ENCODE measurements at places on chromosomes 12 and 14.

DNA sequence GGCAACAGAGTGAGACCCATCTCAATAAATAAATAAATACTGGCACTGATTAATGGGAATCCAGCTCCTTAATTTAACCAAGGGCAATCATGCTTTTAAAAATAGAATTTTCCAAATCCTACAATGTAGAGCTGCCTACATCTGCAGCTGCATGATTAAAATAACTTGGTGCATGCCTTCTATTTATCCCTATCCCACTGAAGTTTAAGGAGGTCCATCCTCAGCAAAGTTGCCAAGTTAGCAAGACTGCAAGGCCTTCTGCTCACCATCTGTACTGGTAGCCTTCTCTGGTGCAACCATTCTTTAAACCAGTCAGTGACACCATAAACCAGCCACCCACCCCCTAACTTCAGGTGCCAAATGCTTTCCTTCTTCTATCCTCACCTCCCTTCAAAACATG lies 226.1 kb downstream of the ITPR2 start:
- no peak for DNase-seq

DNA sequence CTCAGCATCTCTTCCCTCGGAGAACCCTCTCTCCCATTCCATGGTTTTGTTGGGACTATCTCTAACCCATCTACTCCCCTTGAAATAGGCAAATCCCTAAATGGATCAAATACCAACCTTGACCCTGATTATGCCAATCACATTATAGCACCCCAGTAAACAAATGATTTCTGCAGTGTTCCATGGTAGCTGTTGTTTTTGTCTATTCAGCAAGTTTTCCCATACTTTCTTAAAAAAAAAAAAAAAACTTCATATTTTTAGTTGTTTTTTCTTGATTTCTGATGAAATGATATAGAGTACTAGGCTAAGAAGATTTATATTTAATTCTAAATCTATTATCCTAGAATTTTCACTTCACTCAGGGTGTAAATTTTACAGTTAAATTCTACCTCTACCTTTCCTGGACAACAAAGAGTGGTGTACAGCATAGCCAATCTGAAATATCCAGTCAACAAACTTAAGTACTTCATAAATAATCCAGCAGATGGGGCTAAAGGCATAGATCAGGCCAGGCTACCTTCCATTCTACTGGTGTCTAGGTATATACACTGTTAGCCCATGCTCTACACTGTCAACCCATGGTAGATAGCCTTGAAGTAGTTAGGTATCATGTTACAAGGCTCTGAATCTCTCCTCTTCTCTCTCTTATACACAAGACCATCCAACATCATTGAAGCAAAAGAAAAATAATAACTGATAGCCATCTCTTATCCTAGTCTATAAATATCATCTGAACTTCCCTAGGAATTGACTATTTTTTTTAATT lies 82.2 kb downstream of the PLEKHG7 start:
- DNase-seq, result peak; percentile 63

GRCh38 chr12:117367006-117367638 lies 5.7 kb upstream of the NOS1 start:
- DNase-seq, result peak; percentile 84

- DNase-seq, result no peak
Measured at GRCh38 chr12:128823216-128823915, 392 bp downstream of the SLC15A4 start.

DNA sequence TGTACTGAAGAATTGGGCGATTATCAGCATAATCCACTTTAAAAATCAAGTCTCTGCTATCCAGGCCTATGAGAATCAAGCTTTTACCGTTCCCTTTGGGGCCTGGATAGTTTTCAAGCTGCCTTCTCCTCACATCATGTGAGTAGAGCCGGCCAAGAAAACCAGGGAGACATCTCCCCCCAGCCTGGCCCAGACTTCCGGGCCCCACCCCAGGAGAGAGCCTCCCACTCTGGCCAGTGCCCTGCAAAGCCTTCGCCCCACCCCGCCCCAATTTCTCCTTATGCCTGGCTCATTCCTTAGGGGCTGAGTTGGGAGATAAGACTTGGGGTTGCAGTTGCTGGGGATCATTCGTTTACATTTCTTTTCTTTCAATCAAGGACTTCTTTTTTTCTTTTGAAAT lies 1.4 kb upstream of the TMEM132C start:
- no peak for DNase-seq

DNA sequence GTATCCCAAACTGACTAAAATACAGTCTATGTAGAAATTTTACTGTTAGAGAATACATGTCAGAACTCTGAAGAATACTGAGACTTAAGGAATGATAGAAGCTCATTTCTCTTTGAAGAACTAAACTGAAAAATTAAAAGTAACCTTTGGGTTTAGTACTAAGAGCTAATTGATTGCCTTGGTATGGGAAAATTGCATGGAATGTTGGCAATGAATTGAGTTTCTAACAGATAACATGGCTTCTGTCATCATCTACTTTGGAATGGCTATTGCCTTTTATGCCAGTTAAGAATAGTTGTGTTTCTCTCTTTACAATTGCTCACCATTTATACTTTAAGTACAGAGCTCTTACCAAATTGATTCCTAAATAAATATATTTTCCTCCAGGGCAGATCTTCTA lies 308.8 kb upstream of the SYT1 start:
- no peak for DNase-seq

- no peak for DNase-seq
Measured at GRCh38 chr12:82666830-82667229, 19.9 kb upstream of the TMTC2 start.

GRCh38 chr12:80262346-80262745 lies 163.0 kb downstream of the OTOGL start:
- peak; percentile 42 for DNase-seq

DNA sequence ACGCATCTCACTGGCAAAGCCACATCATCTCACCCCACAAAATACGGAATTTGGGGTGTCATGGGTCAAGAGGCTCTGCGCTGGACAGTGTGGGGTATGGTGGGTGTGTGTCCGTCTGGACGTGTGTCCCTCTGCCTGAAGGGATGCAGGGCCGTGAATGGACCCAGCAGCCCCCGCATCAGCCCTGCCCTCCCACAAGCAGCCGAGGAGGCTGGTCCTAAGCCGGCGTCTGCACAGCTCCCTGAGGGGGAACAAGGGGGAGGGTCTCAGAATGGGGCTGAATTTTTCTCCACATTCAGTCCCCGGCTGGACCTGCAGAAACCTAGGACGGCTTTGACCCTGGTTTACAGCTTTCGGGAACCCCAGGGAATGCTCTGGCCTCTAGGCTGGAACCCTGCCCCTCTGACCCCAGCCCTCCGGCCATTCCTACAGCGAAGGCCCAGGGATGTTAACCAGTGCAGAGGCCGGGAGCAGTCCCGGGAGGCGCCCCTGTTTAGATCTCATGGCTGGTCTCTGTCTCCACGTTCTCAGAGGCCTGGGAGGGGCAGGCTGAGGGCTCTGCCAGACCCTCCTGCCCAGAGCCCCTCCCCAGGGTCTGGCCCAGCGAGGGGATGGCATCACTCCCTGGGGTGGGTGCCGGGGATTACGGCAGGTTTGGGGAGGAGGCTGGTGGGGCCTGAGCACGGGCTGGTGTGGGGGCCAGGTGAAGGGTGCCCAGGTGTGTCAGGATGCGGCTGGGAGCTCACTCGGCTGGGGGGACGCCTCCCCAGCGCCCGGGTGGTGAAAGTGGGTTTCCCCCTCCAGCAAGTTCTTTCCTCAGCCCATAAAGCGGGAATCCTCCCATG lies 156.5 kb upstream of the C14orf180 start:
- DNase-seq, result no peak

- DNase-seq, result no peak
Measured at GRCh38 chr12:125487336-125487735, 422.1 kb downstream of the AACS start.

- DNase-seq, result peak; percentile 75
Measured at GRCh38 chr12:14948672-14949071, 10.3 kb upstream of the ERP27 start.

- no peak for DNase-seq
Measured at GRCh38 chr14:25904446-25904845, 693.4 kb downstream of the NOVA1 start.

GRCh38 chr14:90577661-90578282 lies 180.9 kb downstream of the CALM1 start:
- DNase-seq, result no peak

DNA sequence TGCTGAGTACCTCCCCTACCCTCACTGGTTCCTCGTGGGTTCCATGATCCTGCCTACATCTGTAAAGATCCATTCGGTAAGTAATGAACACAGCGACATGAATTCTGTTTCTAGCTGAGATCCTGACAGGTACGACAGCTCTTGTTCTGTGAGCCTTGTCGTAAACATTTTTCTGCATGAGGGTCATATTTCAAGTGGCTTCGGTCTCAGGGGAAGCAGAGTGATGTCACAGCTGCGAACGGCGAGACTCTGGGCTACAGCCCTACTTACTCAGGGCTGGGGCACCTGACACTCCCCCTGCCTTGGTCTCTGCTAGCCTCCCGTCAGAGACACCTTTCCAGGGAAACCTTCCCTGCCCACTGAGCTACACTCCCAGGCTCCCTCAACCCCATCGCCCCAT lies 85.8 kb downstream of the RBM19 start:
- no peak for DNase-seq

- DNase-seq, result no peak
Measured at GRCh38 chr12:5923751-5924150, 21.3 kb downstream of the ANO2 start.

DNA sequence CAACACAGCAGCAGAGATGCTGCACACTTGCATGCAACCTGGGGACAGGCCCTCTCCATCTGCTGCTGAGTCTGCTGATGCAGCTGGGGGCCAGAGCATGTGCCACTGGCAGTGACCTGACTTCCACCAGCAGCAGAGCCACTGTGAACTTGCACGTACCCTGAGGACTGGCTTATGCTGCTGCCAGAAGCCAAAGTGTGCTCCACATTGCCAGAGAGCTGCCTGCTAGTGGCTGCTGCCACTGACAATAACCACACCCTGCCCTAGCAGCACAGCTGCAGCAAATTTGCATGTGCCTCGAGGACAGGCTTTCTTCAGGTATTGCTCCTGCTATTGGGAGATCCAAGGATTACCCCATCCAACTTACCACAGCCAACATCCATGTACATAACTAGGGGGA lies 4.5 kb upstream of the PRR4 start:
- DNase-seq, result no peak

DNA sequence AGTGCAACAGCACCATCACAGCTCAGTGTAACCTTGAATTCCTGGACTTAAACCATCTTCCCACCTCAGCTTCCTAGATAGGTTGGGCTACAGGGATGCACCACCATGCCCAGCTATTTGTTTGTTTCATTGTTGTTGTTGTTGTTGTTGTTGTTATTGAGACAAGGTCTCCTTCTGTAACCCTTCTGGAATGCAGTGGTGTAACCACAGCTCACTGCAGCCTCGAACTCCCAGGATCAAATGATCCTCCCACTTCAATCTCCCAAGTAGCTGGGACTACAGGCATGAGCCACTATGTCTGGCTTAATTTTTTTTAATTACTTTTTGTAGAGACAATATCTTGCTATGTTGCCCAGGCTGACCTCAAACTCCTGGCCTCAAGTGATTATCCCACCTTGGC lies 1.2 kb upstream of the NEMP1 start:
- no peak for DNase-seq

DNA sequence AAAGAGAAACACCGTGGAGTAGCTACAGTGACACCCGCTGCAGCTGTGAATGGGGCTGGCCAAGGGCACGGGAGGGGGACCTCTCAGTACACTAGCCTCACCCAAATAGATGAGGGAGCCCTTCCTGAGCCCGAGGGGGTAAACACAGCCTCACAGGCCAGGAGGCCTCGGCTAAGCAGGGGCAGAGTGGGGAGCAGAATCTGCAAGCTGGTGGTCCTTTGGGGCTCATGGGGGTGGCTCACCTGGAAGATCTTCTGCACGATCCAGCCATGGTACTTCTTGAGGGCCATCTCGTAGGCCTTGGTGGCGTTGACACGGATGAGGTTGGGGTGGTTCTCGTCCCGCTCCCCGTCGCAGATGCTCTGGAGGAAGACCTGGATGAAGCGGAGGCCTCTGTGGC lies 22.2 kb upstream of the TRPV4 start:
- DNase-seq, result no peak

- no peak for DNase-seq
Measured at GRCh38 chr14:42523666-42524065, 917.0 kb downstream of the LRFN5 start.

- no peak for DNase-seq
Measured at GRCh38 chr12:54926246-54926645, 58.3 kb downstream of the TESPA1 start.

DNA sequence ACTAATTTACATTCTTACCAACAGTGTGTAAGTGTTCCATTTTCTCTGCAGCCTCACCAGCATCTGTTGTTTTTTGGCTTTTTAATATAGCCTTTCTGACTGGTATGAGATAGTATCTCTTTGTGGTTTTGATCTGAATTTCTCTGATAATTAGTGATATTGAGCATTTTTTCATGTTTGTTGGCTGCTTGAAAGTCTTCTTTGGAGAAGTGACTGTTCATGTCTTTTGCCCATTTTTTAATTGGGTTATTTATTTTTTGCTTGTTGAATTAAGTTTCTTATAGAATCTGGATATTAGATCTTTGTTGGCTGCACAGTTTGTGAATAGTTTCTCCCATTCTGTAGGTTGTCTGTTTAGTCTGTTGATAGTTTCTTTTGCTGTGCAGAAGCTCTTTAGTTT lies 48.0 kb upstream of the OR6J1 start:
- DNase-seq, result no peak

Data from COLO829 (cell line).